ENCODE measurements at places on chromosomes 1 and 21.

- no peak for DNase-seq
These were observed 32.3 kb downstream of the USH2A start for GRCh38 chr1:216390956-216391355.

DNA sequence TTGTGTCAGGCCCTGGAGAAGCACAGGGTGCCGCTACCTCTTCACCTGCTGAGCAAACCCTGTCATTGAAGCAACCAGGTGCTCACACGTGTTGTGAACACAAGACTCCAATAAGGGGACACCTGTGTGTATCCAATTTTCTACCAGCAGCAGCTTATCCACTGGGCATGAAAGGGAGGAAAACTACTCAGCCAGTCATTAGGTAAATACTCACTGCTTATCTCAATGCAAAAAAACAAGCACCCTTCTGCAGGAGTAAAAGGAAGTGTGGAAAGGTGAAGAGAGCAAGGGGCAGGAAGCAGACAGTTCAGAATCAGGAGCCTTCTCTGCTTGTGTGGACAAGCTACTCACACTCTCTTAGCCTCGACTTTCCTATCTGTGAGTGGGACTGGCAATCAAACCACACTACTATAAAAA, 148.9 kb downstream of the ETS2 start:
- no peak for DNase-seq

GRCh38 chr21:27975514-27975913, 1008.6 kb upstream of the ADAMTS5 start:
- DNase-seq: no peak

GRCh38 chr1:237255071-237255470, 213.1 kb downstream of the RYR2 start:
- DNase-seq: no peak

DNA sequence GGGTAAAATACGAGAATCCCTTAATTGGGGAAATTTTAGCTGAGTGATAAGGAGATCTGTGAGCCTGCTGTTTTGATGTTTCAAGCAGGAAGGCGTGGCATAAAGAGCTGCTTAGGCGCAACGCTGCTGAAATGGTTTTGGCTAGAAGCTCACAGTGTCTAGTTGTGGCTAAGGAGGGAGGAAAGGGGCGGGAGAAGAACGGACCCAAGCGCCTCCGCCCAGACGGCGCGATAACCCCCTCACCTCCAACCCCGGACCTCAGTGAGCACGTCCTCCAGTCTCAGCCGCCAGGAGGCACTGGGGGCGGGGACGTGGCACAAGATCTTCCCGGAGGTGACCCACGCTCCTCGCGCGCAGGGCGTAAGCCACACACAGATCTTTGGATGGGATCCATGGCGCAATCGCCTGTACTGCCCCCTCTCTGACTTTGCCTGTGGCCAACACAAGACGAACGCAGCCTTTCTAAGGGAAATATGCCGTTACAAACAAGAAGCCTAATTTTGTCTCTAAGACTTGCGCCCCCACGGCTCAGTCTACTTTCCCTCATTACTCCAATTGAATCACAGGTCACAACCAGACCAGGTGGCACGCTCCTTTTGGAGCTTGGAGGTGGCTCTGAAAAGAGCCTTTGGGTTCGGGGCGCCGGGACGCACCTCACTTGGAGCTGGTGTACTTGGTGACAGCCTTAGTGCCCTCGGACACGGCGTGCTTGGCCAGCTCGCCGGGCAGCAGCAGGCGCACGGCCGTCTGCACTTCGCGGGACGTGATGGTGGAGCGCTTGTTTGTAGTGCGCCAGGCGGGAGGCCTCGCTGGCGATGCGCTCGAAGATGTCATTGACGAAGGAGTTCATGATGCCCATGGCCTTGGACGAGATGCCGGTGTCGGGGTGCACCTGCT, 23.4 kb upstream of the RNF187 start:
- DNase-seq: no peak

DNA sequence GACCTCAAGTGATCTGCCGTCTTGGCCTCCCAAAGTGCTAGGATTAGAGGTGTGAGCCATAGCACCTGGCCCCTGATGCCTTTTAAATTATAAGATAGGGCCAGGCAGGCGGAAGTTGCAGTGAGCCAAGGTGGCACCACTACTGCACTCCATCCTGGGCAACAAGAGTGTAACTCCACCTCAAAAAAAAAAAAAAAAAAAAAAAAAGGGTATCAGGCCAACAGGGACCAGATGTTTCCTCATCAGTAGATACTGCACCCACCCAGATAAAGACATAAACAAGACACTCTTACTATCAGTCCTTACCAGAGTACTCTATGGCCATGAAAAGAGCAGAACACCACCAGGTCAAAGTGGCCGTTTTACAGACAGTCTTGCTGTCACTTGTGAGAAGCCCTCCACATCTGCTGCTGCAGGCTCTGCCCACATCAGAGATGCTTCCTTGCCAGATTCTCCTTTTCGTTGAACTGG, 3.3 kb downstream of the C21orf58 start:
- no peak for DNase-seq

GRCh38 chr1:94093396-94093795, 27.6 kb downstream of the ABCA4 start:
- DNase-seq: no peak

DNA sequence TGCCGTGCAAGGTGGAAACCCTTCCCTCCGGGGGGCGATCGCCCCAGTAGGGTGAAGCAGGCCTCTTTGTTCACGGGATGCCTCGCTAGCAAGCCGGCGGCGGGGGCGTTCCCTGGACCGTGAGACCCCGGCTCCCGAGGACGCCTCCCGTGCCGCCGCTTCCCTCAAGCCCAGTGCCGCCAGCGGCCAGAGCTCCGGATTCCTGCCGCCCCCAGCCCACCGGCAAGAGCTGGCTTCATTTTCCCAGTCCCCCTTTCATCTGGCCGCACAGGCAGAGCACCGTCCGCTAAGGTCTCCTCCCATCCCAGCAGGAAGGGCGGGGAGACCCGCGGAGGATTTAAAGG, 16.3 kb downstream of the IER5 start:
- DNase-seq: no peak

DNA sequence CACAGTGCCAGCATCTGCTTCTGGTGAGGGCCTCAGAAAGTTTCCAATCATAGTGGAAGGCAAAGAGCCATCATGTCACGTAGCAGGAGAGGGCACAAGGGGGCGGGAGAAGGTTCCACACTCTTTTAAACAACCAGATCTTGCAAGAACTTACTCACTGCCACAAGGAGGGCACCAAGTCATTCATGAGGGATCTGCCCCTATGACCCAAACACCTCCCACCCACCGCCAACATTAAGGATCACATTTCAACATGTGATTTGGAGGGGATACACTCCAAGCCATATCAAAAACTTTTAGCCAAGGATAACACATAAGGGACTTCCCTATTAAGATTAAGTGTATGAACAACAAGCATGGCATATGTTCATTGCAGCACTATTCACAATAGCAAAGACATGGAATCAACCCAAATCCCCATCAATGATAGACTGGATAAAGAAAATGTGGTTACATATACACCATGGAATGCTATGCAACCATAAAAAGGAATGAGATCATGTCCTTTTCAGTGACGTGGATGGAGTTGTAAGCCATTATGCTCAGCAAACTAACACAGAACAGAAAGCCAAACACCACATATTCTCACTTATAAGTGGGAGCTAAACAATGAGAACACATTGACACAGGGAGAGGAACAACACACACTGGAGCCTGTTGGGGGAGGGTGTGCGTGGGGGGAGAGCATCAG, 19.9 kb upstream of the SLC35F3 start:
- no peak for DNase-seq

DNA sequence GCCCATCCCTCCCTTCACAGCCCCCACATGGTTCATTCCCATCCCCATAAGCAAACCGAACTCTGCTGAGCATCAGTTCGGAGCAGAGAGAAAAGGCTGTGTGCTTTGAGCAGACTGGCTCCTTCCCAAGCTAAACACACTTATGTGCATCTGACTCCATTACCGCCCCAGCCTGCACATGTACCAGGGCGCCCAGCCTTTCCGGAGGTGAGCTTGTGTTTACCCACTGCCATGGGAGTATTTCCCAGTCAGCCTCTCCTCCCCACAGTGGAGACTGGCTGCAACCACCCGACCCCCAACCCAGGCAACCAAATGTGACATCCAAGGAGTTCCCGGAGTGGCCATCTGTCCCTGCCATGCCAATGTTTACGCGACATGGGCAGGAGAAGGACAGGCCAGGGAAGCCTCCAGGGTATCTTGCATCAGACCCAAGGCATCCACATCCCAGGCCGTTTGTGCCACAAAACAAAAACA, 9.4 kb downstream of the TIAM1 start:
- DNase-seq: no peak

DNA sequence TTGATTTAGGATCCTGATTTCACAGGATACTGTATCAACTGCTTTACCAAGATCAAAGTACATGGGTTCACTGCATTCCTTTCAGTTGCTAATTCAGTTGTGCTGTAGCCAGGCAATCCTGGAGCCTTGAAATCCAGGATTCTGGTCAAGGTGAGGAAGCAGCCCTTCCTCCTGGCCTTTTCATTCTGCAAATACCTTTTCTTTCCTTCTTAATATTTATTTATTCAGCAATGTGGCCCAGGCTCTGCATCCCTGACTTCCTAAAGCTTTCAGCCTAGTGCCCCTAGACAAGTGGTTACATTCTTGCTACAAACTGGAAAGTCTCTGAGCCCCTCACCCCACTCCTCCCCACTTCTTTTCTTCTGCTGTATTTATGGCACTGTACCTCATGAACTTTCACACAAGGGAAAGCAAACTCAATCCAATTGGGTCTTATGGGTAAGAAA, 16.2 kb downstream of the LRRC8D start:
- DNase-seq: no peak

DNA sequence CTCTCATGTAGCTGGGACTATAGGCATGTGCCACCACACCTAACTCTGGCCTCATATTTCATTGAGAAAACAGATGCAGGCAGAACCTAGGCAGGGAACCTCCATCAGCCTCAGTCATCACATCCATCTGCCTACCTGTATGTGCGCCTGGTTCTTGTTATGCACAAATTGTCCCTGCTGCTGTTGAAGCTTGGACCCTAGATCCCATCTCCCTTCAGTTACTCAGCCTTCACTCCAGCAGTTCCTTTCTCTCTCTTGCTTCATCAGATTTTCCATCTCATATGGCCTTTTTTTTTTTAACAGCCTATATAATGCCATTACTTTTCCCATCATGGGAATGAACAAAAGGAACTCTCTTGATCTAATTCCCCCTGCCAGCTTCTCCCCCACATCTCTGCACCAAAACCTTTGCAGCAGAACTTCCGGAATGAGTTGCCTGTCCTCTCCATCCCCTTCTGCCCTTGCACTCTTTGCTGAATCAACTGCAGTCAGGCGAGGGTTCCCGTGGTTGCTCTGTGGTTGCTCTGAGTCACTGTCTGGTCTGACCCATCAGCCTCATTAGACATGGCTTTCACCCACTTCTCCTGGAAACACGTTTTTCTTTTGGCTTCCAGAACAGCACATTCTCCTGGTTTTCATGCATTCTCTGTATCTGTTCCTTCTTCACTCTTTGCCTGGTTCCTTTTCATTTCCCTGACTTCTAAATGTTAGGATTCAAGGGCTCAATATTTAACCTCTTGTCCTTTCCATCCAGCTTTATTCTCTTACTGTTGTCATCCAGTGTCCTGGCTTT, 41.5 kb downstream of the UBE4B start:
- peak; percentile 38 for DNase-seq

DNA sequence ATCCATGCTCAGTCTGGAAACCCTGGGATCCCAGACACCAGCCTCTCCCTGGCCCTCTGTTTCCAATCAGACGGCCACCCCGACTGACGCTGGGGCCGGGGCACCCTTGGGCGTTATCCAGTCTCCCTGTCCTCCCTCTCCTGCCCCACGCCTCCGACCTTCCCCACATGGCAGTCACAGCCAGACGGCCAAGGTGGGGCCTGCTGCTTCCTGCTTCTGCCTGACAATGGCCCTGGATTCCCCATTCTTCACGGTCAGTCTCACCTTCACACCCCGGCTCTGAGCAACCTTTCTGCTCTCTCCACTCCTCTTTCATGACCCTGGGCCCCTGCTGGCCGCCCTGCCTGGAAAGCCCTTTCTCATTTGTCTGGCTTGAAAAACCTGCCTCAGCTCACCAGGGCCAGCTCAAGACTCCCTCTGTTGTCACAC, 6.6 kb downstream of the GNG4 start:
- DNase-seq: no peak

GRCh38 chr1:97761637-97762036, 159.2 kb downstream of the DPYD start:
- no peak for DNase-seq

DNA sequence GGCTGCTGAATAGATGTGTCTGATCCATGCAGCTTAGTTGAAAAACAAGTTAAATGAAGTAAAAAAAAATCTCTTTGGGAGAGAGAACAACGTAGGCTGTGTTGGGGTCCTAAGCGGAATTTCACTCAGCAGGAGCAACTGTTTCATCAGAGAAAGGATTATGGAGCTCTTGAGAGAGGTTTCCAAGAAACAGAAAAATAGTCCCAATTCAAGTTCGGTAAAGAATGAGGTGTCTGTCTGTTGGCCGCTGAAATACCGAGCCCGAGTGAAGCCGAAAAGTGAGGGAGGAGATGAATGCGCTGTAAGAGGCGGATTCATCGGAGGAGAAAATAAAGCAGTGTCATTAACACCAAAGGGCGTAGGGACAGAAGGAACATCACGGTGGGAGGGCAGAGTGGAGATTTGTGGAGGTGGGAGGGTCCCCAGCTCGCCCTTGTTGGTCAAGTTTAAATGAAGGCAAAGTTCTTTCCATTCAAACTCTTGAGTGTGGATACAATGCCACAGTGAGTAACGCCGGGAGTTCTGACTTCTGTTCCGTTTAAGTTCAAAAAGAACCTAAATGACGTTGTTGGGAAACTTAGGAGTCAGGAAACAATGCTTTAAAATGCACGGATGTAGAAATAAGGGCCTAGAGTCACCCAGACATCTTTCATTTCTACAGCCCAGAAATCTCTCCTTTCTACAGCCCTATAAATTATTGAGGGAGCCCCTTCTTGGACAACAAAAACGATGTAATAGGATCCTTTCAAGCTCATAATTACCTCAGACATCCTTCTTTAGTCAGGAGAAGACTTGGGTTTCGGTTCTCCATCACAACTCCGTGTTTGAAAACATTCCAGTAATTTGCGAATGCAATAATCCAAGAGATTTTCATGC, 15.6 kb upstream of the SLC45A1 start:
- DNase-seq: no peak

DNA sequence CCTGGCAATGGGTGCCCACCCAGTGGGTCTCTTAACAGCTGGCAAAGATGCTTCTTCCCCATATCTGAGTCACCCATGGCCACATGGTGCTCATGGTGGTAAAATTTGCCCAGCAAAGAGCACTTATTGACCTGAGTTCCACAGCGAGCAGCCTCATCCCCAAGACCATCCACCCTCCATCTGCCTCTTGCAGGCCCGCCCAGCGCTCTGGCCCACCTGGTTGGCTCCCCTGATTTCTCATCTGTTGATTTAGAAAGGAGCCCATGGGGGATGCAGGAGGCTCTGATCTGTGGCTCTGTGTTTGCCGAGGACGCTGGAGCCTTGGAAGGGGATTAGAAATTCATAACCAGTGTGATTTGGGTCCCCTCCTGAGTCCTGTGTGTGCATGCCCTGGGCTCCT, 657.5 kb downstream of the PTPRU start:
- DNase-seq: no peak

GRCh38 chr1:203586496-203587081, 40.0 kb upstream of the ATP2B4 start:
- DNase-seq: no peak
